Germinal center (tissue), 1 donor: ENCODE measurements at places on chromosomes 7 and 10.

GRCh38 chr7:150420987-150421674 lies 29.3 kb upstream of the GIMAP8 start:
- DNase-seq = peak; percentile 82

- DNase-seq = peak; percentile 10
These were observed at the start of gene STEAP2 for GRCh38 chr7:90211391-90212148. Gene STEAP2 (plus strand): TSS chr7:90211740. CDS start chr7:90225083, 13,343 bp downstream.

- no peak for DNase-seq
These were observed 522.4 kb downstream of the PARD3 start for GRCh38 chr10:34292675-34293074.

DNA sequence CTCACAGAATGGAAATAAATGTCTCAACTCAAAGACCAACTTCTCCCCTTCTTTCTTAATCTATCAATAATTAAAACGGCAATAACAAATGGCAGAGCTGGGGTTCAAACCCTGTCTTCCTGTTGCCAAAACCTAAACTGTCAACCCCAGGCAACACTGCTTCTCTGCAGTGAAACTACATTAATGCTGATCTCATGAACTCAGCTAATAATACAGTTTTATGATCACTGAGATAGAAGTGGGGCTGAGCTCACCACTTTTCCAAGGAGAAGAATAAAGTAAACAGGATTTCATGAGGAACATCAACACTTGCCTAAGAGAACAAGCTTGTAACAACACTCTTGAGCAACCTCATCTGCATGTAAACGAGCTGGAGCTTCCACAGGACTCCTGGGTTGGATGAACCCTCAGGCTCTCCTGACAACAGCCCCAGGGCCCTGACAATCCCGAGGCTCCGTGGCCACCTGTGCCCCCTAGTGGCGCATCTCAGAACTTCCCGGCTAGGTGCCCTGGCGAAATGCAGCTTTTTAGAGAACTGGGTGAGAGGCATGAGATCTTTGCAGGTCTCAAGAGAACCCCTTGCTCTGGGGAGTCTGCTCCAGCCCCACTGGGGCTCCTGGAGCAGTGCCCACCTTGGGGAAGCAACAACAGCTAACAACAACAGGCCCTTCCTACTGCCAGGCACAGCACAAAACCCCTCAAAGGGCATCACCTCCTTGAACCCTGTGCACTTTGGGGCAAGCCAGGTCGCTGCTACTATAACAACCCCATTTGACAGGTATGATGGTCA lies 169.3 kb downstream of the SH3PXD2A start:
- peak; percentile 87 for DNase-seq

GRCh38 chr7:30237271-30237695 lies 47.1 kb upstream of the ZNRF2 start:
- no peak for DNase-seq

DNA sequence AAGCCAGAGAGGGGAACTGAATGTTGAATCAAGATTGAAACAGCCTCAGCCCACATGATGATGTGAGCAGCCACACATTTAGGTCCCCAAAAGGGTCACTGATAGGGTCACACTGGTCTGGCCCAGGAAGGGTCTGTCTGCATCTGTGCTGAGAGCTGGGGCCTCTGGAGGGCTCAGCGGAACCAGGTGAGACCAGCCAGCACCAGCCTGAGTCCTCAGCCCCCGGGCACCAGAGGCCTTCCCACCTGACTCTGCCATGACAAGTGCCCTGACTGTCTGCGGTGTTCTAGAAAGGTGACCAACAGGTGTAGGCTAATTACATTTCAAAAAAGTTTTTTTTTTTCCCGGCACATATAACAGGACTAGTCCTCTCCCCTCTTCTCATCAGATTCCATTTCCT lies 76.2 kb downstream of the WDR11 start:
- no peak for DNase-seq

DNA sequence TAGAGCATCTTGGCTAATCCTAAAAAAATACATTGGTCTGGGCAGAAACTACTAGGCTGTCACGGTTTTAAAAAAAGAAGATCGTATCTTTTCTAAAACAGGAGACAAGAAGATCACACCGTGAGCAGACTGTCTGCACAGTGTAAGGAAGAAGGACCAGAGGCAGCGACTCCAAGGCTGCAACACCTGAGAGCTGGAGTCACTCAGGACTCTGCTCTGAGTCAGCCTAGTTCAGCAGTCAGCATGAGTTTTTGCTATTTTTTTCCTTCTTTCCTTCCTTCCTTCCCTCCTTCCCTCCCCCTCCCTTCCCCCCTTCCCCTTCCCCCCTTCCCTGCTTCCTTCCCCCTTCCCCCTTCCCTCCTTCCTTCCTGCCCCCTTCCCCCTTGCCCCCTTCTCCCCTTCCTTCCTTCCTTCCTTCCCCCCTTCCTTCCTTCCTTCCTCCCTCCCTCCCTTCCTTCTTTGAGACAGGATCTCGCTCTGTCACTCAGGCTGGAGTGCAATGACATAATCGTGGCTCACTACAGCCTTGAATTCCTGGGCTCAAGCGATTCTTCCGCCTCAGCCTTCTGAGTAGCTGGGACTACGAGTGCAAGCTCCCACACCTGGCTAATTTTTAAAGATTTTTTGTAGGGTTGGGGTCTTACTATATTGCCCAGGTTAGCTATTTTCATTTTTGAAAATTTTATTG lies 24.4 kb downstream of the BAG3 start:
- no peak for DNase-seq

GRCh38 chr7:155448632-155449007 lies 9.3 kb upstream of the EN2 start:
- no peak for DNase-seq

DNA sequence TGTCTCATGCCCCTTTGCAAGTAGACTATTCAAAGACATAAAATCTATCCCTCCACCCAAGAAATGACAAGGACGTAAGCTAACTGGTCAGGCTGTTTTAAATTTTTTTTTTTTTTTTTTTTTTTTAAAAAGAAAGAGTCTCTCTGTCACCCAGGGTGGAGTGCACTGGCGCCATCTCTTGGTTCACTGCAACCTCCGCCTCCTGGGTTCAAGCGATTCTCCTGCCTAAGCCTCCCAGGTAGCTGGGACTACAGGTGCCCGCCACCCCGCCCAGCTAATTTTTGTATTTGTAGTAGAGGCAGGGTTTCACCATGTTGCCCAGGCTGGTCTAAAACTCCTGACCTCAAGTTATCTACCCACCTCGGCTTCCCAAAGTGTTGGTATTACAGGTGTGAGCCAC lies 11.2 kb downstream of the TRA2A start:
- DNase-seq = no peak

DNA sequence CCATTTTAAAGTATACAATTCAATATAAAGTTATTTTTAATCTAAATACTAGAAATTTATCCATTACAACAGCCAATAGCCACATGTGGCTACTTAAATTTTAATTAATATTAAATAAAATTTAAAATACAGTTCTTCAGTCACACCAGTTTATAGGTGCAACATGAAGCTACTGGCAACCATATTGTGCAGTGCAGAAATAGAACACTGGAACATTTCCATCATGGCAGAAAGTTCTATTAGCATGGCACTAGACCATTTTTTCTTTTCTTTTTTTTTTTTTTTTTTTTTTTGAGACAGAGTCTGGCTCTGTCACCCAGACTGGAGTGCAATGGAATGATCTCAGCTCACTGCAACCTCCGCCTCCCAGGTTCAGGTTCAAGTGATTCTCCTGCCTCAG lies 5.2 kb upstream of the ASCC1 start:
- DNase-seq = no peak

DNA sequence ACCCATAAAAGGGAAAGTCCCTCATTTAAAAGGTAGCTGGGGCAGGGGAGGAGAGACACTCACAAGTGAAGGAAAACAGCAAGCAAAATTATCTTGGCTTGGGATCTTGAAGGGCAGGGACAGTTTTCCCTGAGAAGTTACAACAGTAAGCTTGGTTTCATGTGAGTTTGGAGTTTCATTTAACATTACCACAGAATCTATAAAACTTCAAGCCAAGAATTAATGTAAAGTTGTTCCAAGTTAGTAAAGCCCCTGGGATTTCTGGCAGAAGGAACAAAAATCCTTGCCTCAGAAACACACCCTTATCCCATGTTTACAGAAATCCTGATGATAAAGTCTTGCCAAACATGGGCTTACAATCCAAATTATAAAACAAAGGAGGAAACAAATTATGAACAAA lies 19.2 kb downstream of the CRPPA start:
- DNase-seq = no peak

- DNase-seq = no peak
These were observed 29.4 kb upstream of the TNRC18 start for GRCh38 chr7:5452937-5453540.

- DNase-seq = no peak
These were observed 452.6 kb downstream of the SUGCT start for GRCh38 chr7:40587419-40587818.

DNA sequence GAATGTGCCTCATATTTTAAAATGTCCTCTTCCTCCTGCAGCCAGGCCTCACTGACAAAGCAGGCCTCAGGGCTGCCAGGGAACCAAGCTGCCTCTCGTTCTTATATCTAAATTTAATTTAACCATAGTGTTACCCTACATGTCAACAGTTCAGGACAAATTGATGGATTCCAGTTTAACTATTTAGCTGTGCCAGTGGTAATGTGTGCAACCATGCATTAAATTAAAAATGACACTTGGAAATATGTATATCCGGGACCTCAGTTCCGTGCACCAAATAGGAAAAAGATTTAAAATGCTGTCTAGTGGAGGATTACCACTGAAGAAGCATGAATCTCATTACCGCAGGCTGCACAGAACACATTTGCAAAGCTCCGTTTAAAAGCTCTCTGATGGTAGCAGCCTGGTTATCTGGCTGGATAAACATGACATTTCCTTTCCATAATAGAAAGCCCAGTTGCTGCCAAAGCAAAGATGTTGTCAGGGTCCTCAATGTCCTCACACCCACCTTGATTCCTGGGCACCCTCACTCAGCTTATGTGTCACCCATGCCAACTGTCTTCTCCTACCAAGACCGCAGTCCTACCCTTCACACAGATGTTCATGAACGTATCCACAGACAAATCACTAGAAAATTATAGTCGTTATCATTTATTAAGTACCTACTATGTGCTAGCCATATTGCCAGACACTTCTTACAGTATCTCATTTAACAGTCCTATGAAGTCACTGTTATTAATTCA lies 73.3 kb upstream of the FRMD4A start:
- DNase-seq = no peak

DNA sequence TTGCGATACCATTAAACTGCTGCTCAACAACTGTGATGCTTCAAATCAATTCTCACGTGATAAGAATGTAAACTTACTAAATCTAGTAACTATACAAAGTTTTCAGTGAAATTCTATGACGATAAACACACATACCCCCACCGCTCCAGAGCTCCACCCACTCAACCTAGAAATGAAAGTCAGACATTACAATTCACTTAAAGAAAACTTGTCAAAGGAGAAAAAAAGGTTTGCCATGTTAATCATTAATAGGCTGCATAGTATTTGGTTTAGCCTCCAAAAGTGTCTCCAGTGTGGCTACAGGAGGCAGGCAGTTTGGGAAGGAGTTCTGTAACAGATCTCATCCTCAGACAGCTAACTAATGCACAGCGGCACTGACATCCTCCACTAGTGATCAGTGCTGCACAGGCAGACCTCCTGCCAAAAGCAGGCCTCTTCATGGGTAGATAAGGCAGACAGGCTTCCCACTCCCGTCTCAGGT lies 3.1 kb downstream of the HERPUD2 start:
- DNase-seq = peak; percentile 16

GRCh38 chr7:127881564-127881963 lies 149.7 kb downstream of the LRRC4 start:
- no peak for DNase-seq

DNA sequence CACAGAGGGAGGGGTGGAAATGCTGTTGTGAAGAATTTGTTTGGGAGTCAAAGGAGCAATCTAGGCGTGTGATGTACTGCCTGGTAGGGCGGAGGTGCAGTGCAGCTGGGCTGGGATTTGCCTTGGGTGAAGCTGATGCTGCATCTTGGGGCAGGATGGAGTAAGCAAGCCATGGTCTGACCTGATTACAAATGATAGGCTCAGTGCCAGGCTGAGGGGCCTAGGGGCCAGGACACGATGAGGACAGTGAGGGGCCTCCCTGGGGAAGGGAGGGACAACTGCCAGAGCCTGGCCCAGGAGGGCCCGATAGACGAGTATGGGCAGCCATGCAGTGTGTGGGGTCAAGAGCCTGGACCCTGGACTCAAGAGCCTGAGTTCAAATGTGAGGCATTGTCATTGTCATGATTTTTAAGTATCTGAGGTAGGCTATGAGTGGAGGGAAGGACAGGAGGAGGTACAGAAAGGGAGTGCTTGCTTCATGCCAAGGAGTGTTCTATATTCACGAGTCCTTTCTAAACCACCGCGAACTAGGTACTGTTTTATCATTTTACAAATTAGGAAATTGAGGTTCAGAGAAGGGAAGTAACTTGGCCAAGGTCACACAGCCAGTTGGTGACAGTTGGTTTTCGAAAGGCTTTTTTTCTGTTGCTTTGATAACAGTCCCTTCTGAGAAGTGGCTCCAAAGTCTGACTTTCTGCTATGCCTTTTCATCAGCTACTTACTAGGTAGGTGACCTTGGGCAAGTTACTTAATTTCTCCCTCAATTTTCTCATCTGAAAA lies 29.7 kb downstream of the HIF1AN start:
- no peak for DNase-seq

DNA sequence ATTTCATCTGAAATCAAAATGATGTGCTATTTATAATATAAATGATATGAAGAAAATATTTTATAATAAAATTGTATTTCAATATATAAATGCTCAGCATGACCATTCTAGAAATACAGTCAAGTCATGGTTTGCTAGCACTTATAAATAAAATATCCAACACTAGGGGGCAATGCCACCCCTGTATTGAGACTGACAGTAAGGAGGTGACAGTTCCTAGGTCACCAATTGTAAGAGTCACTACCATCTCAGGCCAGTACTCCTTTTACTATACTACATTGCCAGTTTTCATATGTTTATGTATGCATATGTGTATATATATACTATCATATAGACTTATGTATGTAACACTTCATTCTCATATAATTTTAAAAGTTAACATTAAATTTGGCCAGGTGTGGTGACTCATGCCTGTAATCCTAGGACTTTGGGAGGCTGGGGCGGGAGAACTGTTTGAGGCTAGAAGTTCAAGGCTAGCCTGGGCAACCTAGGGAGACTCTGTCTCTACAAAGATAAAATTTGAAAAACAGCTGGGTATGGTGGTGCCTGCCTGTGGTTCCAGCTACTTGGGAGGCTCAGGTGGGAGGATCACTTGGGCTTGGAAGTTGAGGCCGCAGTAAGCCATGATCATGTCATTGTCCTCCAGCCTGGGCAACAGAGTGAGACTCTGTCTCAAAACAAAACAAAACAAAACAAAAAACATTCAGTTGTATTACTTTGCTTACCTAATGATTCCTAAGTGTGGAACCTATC lies 2.4 kb upstream of the CNOT4 start:
- peak; percentile 60 for DNase-seq

DNA sequence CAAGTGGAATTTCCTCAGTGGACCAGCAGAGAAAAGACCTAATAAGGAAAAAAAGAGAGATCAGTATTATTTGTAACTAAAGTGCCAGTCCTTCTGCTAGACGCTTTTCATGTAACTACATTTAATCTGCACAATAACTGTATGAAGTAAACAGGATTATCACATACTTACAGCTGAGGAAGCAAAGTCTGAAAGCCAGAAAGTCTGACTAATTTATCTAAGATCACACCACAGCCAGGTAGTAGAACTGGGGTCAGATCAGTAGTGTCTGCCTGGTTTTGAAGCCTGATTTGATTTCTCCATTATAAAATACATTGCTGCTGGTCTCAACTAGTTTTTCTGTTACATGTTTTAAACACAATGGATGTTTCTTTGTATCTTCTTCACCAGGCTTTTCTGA lies 69.2 kb downstream of the PODXL start:
- DNase-seq = no peak
